Stimulated activated CD4-positive, alpha-beta T cell treated with anti-CD3 and anti-CD28 coated beads, Interleukin-12 subunit alpha, Interleukin-12 subunit beta, amount 100 ng/mL, for 48 hours (primary cell): ENCODE measurements at places on chromosomes 5 and 9.

DNA sequence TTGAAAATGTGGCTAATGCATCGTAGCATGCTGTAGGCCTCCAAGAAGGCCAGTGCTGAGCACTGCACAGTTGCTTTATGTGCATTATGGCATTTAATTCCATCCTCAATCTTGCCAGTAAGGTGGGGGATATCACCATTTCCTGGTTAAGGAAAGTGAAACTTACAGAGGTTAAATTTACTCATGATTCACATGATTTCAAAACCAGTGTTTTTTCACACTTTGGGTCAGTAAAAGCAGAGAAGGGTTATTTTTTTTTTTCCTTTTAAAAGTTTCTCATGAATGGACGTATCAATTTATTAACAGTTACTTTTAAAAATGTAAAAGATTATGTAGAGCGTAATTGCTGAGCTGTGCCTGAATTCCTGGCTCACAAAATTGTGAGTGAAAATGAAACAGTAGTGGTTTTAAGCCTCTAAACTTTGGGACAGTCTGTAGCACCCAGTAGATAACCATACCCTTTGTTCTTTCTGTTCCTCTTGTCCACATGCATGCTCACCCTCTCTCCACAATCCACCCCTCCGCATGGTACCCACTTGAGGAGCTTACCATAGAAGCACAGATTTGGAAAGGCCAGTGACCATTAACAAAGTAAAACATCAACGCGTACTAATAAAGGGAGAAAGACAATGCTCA lies 21.2 kb downstream of the MAST4 start:
- no peak for DNase-seq

GRCh38 chr9:113228130-113228665 lies 6.9 kb downstream of the SLC31A1 start:
- DNase-seq: no peak

DNA sequence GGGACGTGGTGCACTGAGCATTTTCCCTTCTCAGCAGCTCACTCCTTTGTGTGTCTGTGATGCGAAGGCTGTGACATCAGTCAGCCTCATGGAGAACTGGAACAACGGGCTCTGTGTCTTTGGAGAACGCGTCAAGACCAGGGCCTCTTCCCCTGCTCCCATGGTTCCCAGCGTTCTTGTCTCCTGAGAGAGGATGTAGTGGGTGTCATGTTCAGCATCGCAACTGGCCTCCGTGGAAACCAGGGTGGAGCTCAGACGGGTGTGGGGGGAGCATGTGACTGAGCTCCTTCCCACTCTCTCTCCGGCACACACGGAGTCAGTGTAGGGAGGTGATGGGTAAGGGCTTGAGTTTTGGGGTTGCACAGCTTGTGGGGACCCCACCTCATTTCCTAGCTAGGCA lies 59.7 kb downstream of the TENT4A start:
- DNase-seq: no peak

- DNase-seq: no peak
Measured at GRCh38 chr5:18888821-18889220, 1099.2 kb downstream of the CDH18 start.

GRCh38 chr9:113558632-113559502 lies 95.3 kb downstream of the RGS3 start:
- DNase-seq: no peak

DNA sequence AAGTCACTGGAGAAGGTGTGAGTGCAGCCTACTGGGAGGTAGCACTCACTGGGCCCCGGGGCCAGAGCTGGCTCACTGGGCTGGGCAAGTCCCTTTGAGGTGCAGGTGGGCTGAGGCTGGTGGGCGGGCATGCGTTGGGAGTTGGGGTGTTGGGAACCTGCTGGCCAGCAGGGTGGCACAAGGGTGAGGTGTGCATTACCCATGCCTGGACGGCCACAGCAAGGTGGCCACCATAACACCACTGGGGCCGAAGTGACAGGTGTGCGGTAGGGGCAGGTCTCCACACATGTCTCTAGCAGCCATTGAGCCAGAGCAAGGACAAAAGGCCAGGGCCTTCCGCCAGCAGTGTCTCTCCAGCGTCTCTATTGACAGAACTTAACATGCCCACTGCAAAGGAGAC lies 22.6 kb downstream of the PRRT1B start:
- DNase-seq: no peak

DNA sequence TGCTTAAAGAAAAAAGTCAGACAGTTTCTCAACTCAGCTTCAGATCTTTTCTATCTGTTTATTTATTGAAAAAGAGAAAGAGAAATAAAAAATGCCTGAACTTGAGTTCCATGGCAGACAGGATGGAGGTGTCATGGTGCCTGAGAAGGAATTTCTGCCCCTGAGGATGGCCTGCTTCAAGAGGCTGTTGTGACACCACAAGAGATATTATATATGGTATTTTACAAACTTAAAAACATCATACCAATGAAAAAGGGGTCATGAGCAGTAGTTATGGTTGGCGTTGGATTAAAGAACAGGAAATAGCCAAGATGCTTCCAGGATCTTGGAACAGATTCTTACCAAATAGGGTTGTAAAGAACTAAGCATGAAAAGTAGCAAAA lies 344.6 kb downstream of the GLIS3 start:
- DNase-seq: no peak

DNA sequence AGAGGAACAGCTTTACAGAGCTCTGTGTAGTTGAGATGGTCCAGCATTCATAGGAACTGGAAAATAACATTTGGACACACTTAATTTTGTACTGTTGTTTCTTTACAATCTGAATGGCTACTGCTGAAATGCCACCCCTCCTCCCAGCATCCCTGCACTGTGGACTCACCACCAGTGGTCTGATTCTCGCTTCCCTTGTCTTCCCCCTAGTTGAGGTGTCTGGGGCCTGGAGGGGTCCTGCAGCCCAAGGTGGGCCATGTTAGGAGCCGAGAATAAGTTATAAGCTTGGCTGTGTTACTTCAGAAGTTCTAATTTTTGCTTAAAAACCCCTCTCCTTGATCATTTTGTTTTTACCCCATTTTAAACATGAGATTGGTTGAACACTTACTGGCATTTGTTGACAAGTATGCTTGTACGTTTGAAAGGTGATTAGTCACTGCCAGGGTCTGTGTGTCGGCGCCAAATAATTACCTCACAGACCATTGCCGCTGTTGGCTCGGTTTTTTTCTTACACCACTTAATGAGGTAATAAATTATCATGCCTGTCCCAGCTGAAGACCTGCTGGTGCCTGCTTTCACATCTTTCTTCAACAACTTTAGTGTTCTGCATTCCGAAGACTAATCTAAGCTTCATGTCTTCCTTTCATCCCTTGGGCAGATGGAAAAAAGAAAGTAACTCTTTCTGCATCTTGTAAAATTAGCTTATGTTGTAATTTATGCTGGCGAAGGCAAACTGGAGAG lies 65.8 kb downstream of the MCCC2 start:
- DNase-seq: no peak

- no peak for DNase-seq
Measured at GRCh38 chr5:7882926-7883325, 14.0 kb downstream of the MTRR start.

- DNase-seq: no peak
Measured at GRCh38 chr5:5793242-5794117, 371.0 kb downstream of the ICE1 start.

DNA sequence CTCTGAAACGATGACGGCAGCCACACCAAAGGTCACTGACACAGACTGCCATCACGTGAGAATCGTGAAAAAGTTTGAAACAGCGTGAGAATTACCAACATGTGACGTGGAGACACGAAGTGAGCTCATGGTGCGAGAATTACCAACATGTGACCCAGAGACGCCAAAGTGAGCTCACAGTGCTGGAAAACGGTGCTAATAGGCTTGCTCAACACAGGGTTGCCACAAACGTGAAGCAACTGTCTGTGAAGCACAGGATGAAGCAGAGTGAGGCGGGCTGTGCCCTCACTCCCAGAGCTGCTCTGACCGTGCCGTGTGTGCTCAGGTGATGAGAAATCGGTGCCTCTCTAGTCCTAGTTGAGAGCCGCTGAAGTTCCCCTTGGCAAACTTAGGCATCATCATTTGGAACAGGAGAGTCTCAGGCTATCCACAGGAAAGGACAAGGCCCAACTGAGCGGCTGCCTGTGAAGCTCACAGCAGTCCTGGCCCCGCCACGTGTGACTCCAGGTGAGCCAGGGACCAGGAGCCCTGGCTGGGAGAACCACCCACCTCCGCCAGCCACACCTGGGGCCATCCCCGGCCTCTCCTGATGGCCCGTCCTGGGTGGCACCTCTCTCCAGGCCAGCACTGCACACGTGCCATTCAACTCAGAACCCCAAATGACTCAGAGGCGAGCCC lies 29.8 kb upstream of the SLC6A3 start:
- DNase-seq: no peak

GRCh38 chr9:119284118-119284517 lies 85.1 kb downstream of the BRINP1 start:
- DNase-seq: no peak

- DNase-seq: no peak
Measured at GRCh38 chr9:132147839-132148238, 14.0 kb upstream of the NTNG2 start.

GRCh38 chr9:135343837-135344522 lies 135.6 kb upstream of the PPP1R26 start:
- peak; percentile 44 for DNase-seq

DNA sequence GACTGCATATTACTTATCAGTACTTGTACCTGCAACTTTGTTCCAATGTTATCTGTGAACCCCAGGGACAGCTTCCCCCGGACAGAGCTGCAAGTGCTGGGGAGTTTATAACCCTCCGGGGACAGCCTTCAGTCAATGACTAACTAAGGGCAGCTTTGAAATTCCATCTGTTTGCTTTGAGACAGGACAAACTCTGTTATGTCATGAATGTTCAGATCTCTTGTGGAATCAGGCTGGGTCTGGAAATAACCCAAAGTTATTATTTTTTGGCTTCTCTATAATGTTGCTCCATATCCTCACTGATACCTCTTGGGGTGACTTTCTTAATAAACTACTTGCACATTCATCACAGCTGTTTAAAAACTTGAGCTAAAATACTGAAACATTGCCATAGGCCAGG lies 617.5 kb upstream of the TLE4 start:
- no peak for DNase-seq

DNA sequence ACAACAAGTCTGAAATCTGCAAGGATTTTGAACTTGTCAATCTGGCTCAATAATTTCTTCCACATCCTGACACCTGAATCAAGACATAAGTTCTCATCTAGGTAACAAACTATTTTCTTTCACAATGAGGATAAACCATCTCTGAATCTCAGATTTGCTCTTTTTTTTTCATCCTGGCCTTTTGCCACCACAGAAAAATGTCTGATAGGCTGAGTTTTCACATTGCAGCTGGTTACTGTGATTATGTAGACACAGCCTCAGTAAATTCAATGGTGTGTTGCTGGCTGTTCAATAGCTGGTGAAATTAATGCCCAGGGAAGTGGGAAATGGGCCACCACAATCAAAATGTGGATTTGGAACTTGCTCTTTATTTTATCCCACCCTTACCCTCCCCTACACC lies 2.8 kb upstream of the ADRA1B start:
- DNase-seq: no peak
